ENCODE measurements at places on chromosomes 6 and 20.
A peak's percentile ranks its signal among the peaks of the same experiment; 100 is the strongest.

DNA sequence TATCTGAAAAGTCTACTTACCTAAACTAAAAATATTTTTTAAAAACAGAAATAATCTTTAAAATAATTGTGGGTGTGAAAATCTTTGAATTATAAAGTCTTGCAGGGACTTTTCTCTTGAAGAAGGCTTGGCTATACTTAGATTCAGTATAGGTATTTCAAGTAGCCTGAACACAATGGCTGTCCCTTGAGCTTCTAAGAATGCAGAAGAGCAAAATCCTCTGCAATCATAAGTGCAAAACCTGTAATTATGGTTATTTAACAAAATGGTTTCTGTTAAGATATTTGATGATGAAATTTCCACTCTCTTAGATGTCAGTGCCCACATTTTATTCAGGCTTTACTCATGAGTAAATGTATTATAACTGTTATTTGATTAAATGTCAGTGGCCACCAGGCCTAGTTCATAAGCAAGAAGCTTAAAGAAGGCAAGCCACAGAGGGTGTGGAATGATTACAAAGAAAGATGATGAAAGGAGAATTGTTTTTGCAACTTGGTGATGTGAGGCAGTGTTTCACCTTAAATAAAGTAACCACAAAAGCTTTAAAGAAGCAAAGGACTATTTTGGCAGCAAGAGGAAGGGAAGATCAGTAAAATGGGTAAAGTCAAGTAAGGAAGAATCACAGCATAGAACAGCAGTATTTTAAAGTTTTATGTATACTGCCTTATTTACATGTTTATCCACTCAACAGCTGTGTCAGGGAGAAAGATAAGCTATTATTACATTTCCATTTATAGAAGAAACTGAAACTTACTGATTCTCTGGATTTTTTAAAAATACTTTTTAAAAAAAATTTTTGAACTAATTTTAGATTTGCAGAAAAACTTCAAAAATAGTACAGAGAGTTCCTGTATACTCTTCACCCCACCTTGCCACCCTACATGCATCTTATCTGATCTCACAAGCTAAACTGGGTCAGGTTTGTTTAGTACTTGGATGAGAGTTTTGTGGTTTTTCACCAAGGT is 351.2 kb upstream of the RUNX2 start:
- DNase-seq, result peak; percentile 53

GRCh38 chr20:51750037-51750769 is 18.0 kb downstream of the ATP9A start:
- peak; percentile 58 for DNase-seq

GRCh38 chr6:41439524-41440418 is 104.4 kb downstream of the NCR2 start:
- DNase-seq, result no peak

DNA sequence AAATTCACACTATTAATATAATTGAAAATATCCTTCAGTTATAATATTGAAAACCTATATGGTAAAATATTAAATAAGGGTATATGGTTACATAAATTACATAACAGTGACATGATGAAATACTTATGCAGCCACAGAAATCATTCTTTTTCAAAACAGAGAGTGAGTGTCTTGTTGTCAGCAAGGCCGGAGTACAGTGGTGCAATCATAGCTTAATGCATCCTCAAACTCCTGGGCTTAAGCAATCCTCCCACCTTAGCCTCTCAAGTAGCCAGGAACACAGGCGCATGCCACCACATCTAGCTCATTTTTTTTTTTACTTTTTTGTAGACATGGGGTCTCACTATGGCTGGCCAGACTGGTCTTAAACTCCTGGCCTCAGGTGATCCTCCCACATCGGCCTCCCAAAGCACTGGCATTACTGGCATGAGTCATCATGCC is 40.4 kb downstream of the FAM8A1 start:
- peak; percentile 40 for DNase-seq

- no peak for DNase-seq
These were observed 19.9 kb upstream of the BPIFA2 start for GRCh38 chr20:33148040-33148439.

GRCh38 chr6:129590408-129591022 is 119.5 kb downstream of the ARHGAP18 start:
- DNase-seq, result peak; percentile 93

DNA sequence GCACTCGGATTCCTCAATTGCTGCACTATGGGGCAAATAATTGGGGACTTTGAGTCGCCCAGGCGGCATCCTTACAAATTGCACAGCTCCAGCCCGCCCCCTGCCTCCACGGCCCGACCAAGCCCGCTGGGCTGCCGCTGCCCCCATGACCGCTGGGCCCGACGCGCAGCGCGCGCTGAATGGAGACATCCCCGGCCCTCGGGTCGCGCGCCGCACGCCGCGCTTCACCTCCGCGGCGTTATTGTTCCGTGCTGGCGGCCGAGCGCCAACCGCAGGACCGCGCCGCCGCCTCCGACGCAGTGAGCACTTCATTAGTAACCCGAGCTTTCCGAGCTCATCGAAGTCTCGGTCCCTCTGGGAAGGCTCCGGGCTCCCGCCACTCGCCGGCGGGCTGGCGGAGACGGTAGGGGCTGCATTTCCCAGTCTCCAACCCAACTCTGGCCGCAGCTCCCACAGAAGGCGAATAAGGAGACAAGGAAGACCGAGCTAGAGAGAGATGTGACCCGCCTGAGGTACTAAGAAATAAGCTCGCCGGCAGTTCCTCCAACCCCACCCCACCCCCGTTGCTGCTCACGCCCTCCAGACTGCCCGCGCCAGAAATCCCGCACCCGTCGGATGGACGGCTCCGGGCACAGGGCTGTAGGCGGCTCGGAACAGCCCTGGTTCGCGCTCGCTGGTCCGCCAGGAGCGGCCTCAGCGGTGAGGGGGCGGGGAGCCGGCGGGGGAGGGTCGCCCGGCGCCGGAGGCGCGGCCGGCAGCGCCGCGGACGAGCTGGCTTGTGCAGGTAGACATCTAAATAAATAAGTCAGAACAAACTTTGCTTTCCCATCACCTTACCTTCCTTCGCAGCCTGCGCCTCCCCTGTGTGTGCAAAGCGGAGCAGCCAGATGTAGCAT is 703 bp downstream of the EPHA7 start:
- no peak for DNase-seq

- no peak for DNase-seq
These were observed 111.4 kb upstream of the PREP start for GRCh38 chr6:105514306-105514705.

- no peak for DNase-seq
These were observed 662 bp upstream of the CCR6 start for GRCh38 chr6:167122041-167122826.

DNA sequence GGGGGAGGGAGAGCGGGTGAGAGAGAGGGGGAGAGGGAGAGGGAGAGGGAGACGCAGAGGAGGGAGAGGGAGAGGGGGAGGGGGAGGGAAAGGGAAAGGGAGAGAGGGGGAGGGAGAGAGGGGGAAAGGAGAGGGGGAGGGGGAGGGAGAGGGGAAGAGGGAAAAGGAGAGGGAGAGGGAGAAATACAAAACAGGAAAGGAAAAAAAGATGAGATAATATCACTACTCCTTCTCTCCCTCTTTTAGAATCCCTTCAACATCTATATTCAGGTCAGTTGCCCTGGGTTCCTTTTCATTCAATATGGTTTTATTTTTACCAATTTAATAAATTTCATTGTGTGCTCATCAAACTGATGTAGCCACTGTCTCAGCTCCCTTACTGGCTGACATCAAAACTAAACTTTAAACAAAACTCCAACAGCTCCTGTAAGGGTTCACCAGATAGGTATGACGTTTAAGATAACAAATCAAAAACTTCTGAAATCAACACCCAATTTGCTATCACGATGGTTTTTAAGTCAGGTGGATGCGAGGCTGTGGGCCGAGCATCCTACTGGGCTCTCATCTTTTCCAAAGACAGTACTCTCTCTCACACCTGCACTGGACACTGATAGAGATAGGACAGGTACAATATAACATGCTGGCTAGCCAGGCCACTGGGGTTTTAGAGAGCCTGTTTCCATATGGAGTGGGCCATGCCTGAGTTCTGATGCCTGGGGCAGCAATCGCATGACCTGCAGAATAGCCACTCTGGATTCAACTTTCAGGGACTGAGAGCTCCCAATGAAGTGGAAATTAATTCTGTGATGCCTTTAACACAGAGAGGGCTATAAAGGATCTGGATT is 99.5 kb downstream of the FYN start:
- DNase-seq, result no peak

DNA sequence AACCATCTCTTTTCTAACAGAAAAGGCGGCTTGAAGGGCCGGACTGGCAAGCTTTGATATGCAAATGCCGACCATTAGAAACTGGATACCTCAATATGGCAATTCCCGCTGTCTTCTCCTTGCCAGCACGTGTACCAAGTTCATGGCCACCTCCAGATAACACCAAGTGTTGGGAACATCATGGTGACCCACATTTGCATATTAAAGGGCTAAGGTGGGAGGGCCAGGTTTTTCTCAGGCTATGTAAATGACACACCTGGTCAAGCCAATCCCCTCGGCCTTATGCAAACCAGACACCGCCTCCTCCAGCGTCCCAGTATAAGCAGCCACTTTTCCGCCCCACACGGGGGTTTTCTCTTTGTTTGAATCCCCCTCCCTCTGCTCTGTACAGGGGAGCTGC is 110.7 kb downstream of the DACT2 start:
- no peak for DNase-seq

GRCh38 chr6:154268486-154268885 is 88.1 kb downstream of the IPCEF1 start:
- DNase-seq, result no peak

DNA sequence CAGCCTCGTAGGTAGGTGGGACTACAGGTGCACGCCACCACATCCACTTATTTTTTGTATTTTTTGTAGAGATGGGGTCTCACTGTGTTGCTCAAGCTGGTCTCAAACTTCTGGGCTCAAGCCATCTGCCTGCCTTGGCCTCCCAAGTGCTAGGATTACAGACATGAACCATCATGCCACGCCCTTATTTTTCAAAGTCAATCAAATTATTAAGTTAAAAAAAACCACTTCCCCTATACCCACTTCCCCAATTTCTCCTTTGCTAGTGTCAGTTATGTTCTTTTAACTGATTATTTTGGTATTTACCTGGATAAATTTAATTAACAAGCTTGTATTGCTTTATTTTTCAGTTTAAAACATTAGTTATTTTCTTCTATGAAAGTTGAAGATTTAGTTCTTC is 49.6 kb downstream of the RIOK1 start:
- no peak for DNase-seq

DNA sequence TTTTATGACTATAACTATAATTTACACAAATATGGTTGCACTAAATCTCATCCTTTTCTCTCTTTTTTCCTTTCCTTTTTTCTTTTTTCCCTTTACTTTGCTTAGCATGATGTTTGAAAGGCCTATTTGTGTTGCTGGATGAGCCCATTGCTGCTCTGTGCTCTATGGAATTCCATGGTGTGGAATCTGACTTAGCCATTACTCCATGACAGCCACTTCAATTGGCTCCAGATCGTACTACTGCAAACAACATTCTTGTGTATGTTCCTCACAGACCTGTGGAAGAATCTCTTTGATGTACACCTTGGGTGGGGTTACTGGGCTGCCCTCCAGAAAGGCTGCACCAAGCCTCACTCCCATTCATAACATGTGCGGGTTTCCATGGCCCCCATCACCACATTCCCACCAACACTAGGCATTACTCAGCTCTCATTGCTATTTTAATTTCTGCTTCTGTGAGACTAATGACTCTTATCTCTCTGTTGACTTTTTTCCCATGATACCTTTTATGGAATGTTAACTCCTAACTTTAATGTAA is 979.0 kb downstream of the KIF16B start:
- DNase-seq, result no peak

DNA sequence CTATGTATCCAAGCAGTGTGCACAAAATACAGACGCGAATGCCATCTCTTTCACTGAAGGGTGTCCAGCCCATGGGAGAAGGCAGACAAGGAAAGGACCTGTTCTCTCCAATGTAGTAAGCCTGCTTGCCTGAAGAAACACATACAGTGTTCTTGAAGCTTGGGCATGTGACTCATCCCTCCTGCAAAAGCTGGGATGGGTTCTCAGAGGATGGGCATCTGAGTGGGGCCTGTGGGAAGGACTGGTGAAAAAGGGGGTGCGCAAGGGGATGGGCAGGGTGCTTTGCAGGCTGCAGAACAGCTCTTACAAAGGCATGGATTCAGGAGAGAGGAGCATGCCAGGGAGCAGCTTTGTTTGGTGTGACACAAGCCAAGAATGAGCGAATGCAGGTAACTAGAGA is 128.1 kb downstream of the FYN start:
- DNase-seq, result no peak

All from fibroblast of upper back skin (primary cell).